ENCODE measurements at places on chromosomes 4 and X. TPM values are rescaled to one million over a fixed set of nuclear protein-coding genes. Genes with fewer than 3 reads are reported as not detected.

- peak; percentile 37 for DNase-seq
Measured at GRCh38 chrX:71492231-71493065, 40.5 kb upstream of the OGT start.

- no peak for DNase-seq
Measured at GRCh38 chr4:101348367-101348827, 1.1 kb upstream of the PPP3CA start.

GRCh38 chr4:183627979-183628588, 30.9 kb downstream of the RWDD4 start:
- no peak for DNase-seq

SULT1E1 gene
- total RNA-seq: not detected

DNA sequence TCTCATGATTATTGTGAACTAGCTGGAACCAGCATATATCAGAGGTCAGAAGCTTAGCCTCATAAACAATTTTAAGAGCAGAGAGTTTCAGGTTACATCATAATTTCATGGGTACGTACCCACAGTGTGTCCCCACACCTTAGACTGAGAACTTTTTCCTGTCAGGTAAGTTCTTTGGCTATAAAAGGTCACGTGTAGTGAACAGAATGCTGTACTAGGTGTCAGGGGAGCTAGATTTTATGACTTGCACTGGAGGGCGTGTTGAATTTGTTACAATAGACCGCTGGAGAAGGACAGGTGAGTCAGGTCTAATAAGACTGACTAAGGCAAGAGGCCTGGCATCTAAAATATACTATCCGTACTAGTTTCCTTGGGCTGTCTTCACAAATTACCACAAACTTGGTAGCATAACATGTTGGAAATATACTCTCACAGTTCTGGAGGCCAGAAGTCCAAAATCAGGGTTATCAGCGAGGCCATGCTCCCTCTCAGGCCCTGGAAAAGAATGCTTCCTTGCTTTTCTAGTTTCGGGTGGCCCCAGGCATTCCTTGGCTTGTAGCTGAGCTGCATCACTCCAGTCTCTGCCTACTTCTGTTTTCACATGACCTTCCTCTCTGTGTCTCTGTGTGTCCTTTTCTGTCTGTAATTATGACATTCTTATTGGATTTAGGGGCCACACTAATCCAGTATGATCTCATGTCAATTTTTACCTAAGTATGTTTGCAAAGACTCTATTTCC, 512.0 kb upstream of the NR3C2 start:
- no peak for DNase-seq

SAGE1 gene
- total RNA-seq: not detected

GRCh38 chr4:140996766-140997165, 136.5 kb downstream of the RNF150 start:
- DNase-seq: peak; percentile 98

- no peak for DNase-seq
Measured at GRCh38 chr4:6359536-6360308, 90.1 kb downstream of the WFS1 start.

- no peak for DNase-seq
Measured at GRCh38 chr4:52638717-52639116, 20.4 kb downstream of the USP46 start.

GABRG1 gene
- total RNA-seq: not detected

ANK2 gene
- 77.1 TPM for total RNA-seq

DNA sequence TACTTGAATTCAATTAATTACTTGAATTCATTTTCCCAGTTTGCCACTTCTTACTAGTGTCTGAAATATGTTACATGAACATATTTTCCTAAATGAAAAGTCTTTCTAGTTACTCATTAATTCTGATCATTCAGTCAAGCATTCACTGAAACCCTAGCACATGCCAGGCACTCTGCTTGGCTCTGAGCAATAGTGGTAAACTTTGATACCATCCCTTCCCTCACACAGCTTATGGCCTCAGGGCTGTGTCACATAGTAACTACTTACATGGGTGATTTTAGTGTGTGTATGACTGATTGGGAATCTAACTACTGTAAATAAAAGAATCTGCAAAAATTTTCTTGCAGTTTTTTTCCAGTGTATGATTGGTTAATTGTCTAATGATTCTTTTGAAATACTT, 32.7 kb downstream of the METAP1 start:
- DNase-seq: peak; percentile 41

DNA sequence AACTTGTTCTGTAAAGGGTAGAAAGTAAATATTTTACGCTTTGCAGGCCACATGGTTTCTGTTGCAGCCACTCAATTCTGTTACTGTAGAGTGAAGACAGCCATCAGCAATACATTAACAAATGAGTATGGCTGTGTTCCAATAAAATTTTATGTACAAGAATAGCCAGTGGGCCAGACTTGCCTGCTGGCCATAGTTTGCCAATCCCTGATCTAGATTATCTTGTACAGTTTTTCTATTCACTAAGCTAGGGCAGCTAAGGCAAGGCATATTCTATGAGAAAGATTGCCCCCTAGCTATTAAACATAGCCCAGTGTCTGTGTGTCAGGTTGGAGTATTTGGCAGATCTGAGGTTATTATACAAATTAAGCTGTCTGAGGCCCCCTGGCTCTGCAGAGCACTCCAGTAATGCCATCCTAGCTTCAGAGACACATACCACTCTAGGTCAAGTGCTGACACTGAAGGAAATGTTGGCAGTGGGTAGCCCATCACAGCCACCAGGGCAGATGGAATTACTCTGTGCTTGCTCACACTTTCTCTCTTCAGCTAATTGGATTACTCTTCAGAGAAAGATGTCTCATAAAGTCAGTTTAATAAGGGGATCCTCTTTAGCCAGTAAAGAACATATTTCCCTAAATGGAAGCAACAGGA, 40.7 kb downstream of the MTTP start:
- no peak for DNase-seq

GRCh38 chr4:6441758-6442157, 30.7 kb downstream of the PPP2R2C start:
- DNase-seq: no peak

COL4A5 gene
- total RNA-seq: 57.1 TPM

RNF212 gene
- 2.0 TPM for total RNA-seq

GRCh38 chr4:158786955-158787354, 18.1 kb downstream of the FNIP2 start:
- DNase-seq: no peak

HSFX1 gene
- total RNA-seq: 0.75 TPM

GRCh38 chr4:24370421-24370820, 213.9 kb downstream of the DHX15 start:
- DNase-seq: no peak

GRCh38 chr4:5118994-5119835, 67.9 kb downstream of the STK32B start:
- no peak for DNase-seq

- DNase-seq: no peak
Measured at GRCh38 chr4:7864685-7865084, 75.0 kb downstream of the AFAP1 start.

- DNase-seq: no peak
Measured at GRCh38 chrX:39480963-39481362, 616.8 kb downstream of the BCOR start.

- DNase-seq: peak; percentile 25
Measured at GRCh38 chrX:84168574-84168973, 19.4 kb downstream of the RPS6KA6 start.

- peak; percentile 55 for DNase-seq
Measured at GRCh38 chr4:95155759-95156451, 392.9 kb downstream of the UNC5C start.

DNA sequence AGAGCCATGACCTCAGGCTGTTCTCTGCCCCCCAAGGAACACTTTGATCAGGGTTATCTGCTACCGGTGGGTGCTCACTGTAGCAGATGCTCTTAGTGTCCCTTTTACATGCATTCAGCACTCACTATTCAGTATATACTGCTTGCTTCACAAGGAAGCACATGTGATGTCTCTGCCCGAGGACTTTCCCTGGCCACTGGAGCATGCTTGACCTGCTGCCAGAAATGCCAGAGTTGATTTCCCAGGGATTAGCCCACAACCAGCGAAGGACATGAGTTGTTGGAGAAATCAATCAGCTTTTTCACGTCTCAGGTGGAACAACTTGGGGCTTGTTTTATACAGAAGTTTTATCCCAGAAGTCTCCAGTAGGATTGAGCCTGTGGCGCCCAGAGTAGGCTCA, 51.2 kb upstream of the RPS6KA3 start:
- DNase-seq: peak; percentile 6

JADE3 gene
- total RNA-seq: 9.5 TPM

DCAF8L2 gene
- not detected for total RNA-seq

GLOD5 gene
- not detected for total RNA-seq

DDX53 gene
- not detected for total RNA-seq

GRCh38 chrX:105297041-105297440, 76.5 kb upstream of the TEX13A start:
- no peak for DNase-seq

- peak; percentile 1 for DNase-seq
Measured at GRCh38 chrX:11180571-11180970, 69.4 kb downstream of the HCCS start.

DNA sequence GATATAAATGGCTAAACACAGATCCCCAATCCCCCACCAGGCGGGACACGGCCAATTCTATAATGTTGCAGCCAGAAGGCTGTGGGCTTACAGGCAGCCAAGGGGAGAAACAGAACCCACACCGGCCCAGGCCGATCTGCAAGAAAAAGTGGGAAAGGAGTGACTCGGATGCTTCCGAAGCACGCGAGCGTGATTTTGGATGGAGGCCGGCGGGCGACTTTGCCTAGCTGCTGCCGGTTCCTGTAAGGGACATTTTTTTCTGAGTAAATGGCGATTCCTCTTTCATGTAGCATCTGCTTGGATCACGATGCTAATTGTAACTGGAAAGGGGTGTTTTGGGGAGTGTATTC, 470.2 kb downstream of the PCDH19 start:
- DNase-seq: no peak

CT83 gene
- not detected for total RNA-seq

- DNase-seq: no peak
Measured at GRCh38 chrX:151386838-151387459, 10.1 kb upstream of the VMA21 start.

GAGE2A gene
- total RNA-seq: not detected

PDLIM3 gene
- total RNA-seq: 30.7 TPM

PGK1 gene
- 665 TPM for total RNA-seq

PIR gene
- 5.5 TPM for total RNA-seq

TLR10 gene
- total RNA-seq: not detected

ADRA2C gene
- 3.2 TPM for total RNA-seq

GRCh38 chr4:184500748-184501589, 26.6 kb upstream of the IRF2 start:
- DNase-seq: no peak

DNA sequence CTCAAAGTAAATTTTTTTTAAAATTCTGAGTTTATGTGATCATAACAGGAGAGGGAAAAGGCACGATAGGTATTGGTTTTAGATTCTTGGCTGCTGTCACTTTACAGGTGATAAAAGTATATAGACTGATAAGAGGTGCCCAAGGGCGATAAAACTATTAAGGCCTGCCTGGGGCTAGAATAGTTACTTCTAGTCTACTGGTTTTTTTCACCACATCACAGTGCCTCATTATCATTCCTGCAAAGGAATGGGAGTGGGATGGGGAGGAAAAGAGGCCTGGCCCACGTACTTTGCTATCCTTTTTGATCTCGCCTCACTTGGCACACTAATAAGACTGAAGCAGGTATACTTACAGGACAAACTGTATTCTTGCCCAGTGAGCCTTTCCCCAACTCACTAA, 46.6 kb downstream of the CXorf58 start:
- no peak for DNase-seq
